ENCODE measurements at places on chromosomes 3 and 15. TPM values are rescaled to one million over a fixed set of nuclear protein-coding genes. Genes with fewer than 3 reads are reported as not detected.

SI gene
- total RNA-seq = under 0.01 TPM

GUCA1C gene
- total RNA-seq = not detected

ACAA1 gene
- total RNA-seq = 31.3 TPM

DNAJA4 gene
- total RNA-seq = 14.1 TPM

PRR23E gene
- not detected for total RNA-seq

ST3GAL6 gene
- 5.5 TPM for total RNA-seq

HSPBAP1 gene
- 9.4 TPM for total RNA-seq

FAM81A gene
- total RNA-seq = 1.1 TPM

SPRED1 gene
- 31.1 TPM for total RNA-seq

DNA sequence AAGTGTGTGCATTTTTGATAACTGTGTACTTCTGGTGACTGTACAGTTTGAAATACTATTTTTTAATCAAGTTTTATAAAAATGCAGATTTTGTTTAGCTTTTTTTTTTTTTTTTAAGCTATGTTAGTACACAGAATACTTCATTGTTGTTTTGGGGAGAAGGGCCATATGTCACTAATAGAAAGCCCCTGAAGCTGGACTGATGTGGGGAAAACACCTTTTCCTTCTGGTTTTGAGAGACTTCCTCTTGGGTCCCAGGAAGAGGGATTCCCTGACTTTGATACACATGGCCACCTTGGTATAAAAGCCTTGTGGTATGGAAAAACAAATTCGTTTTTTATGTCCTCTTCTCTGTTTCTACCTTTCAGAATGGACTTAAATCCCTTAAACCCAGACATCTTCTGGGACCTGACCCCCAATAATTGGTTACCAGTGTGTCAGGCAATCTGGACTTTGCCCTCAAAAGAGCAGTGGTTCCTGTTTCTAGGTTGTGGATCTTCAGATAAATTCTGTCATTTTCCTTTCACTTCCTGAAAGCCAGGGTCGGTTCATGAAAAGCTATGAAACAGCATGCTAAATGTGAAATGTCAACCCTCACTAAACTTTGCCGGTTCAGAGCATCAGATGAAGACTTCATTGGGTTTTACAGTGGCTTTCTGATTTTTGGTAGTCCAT is 31.1 kb upstream of the BLOC1S6 start:
- no peaks in the 10 kb centered on the region for H3K4me1 ChIP-seq
- H3K27ac ChIP-seq = no peak overlapping the region
- DNase-seq = no peak
- H3K36me3 ChIP-seq = no peaks in the 10 kb centered on the region
- H3K27me3 ChIP-seq = no peaks in the 10 kb centered on the region
- H3K4me3 ChIP-seq = no peak overlapping the region

- H3K27ac ChIP-seq = no peak overlapping the region
- H3K4me1 ChIP-seq = no peaks in the 10 kb centered on the region
- H3K36me3 ChIP-seq = no peaks in the 10 kb centered on the region
- H3K27me3 ChIP-seq = no peaks in the 10 kb centered on the region
These were observed 322.4 kb upstream of the CBLB start for GRCh38 chr3:106191211-106191610.

- no peaks in the 10 kb centered on the region for H3K36me3 ChIP-seq
- H3K4me3 ChIP-seq = no peak overlapping the region
- no peaks in the 10 kb centered on the region for H3K4me1 ChIP-seq
- no peak overlapping the region for H3K27ac ChIP-seq
- DNase-seq = peak; percentile 34
- H3K27me3 ChIP-seq = no peaks in the 10 kb centered on the region
These were observed 168.8 kb downstream of the CHDH start for GRCh38 chr3:53677413-53677812.

DNA sequence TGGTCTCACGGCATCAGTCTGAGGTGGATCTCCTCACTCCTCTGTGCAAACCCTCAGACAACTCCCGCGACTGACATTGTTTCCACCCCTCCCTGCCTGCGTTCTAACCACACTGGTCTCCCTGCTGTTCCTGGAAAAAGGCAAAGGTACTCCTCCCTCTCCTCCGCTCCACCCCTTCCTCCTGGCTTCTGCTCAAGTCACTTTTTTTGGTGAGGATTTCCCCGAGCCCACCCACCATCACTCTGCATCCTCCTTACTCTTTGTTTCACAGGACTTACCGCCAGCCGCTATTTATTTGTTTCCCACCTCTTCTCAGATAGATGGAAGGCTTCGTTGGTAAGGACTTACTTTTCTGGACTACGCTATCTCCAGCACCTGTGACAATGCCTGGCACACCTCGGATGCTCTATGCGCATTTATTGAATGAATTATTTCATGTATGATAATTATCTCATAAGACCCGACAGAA is 25.6 kb downstream of the PRR23E start:
- H3K4me1 ChIP-seq = no peaks in the 10 kb centered on the region
- no peaks in the 10 kb centered on the region for H3K27me3 ChIP-seq
- no peak for DNase-seq
- H3K36me3 ChIP-seq = no peaks in the 10 kb centered on the region
- no peak overlapping the region for H3K27ac ChIP-seq

- H3K27me3 ChIP-seq = no peaks in the 10 kb centered on the region
- no peak overlapping the region for H3K4me3 ChIP-seq
- no peaks in the 10 kb centered on the region for H3K4me1 ChIP-seq
These were observed 142.6 kb downstream of the PLCH1 start for GRCh38 chr3:155602307-155602706.

GRCh38 chr3:194675680-194676079 is 3.7 kb upstream of the LSG1 start:
- H3K36me3 ChIP-seq = no peaks in the 10 kb centered on the region
- H3K27me3 ChIP-seq = peaks cover 19% of the 10 kb centered on the region
- H3K27ac ChIP-seq = no peak overlapping the region

DNA sequence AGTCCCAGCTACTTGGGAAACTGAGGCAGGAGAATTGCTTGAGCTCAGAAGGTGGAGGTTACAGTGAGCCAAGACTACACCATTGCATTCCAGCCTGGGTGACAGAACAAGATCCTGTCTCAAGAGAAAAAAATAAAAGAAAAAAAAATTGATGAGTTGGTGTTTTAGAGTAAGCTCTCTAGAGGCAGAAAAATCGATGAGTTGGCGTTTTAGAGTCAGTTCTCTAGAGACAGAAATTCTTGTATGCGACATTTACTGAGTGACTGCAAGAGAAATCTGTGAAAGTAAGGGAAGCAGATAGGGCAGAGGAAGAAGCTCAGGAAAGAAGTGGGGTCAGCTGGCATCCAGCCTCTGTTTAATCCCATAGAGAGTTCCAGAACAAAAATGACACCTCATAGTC is 298.7 kb upstream of the ARRDC4 start:
- no peak overlapping the region for H3K4me3 ChIP-seq
- no peak overlapping the region for H3K27ac ChIP-seq
- no peaks in the 10 kb centered on the region for H3K4me1 ChIP-seq
- no peak for DNase-seq
- H3K36me3 ChIP-seq = no peaks in the 10 kb centered on the region

- peak overlapping the region; percentile 100 for H3K27ac ChIP-seq
- peaks cover 67% of the 10 kb centered on the region for H3K4me1 ChIP-seq
- H3K36me3 ChIP-seq = peaks cover 1% of the 10 kb centered on the region
- no peaks in the 10 kb centered on the region for H3K27me3 ChIP-seq
- no peak for DNase-seq
These were observed 2.6 kb downstream of the MORF4L1 start for GRCh38 chr15:78875107-78875914.

DNA sequence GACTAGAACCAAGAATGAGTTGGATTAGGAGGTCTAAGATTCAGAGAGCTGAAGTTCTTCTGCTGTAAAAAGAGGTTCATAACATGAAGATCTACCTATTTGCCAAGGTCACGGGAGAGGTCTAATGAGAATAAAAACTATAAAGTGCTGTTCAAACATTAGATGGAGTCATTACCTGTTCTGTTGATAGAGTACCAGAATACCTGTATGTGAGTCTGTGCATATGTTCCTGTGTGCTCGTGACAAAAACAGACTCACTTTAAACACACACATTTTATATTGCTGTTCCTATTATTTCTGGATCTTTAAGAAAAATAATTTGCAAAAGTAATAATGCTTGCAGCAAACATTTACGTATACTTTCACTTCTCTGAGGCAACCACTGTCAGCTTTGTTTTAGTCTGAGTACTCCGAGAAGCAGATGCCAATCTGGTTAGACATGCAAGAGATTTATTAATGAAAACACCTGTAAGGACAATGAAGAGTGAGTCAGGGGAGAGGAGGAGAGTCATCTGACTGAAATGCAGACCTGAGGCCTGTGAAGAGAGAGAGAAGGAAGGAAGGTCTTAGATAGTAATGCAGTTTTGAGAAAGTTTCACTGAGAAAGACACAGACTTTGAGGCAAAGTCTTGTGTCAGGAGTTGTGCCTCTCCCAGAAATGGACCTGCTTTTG is 221.2 kb downstream of the SQOR start:
- no peak for DNase-seq
- no peak overlapping the region for H3K4me3 ChIP-seq

DNA sequence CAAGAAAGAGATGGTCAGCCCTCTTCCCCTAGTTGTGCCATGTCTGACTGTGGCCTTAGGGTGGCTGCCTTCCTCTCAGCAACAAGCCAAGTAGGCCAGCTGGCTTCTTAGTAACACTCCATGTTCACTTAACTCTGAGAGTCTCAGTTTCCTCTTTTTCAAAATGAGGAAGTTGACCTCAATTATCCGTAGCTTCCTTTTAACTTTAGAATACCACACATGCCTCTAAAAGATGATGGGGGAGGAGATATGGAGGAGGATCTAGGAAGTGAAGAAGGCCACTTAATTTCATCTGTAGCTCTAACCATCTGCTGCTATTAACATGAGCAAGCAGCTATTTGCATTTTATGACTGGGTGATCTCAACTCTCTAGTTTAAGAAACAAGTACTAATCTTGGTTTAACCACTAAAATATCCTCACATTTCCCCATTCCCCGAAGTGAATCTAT is 32.9 kb downstream of the CD200R1L start:
- no peak overlapping the region for H3K4me3 ChIP-seq
- no peaks in the 10 kb centered on the region for H3K27me3 ChIP-seq
- H3K27ac ChIP-seq = peak overlapping the region; percentile 2
- no peak for DNase-seq
- peaks cover 39% of the 10 kb centered on the region for H3K4me1 ChIP-seq

DNA sequence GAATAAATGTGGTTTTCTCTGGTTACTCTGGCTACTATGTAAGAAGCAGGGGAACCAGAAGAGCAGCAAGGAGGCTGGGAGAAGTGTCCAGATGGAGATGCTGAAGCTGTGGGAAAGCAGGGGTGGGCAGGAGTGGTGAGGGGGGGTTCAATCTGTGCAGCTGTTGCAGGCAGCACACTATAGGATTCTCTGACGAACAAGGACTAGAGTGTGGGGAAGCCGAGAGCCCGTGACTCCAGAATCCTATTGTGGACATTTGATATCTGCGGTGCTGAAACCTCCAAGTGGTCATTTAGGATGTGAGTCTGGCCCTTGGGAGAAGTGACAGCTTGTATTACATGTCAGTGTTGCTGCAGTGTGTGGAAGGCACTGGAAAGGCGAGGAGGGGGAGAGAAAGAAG is 60.5 kb downstream of the GABRB3 start:
- H3K27ac ChIP-seq = no peak overlapping the region
- H3K4me1 ChIP-seq = no peaks in the 10 kb centered on the region
- no peaks in the 10 kb centered on the region for H3K36me3 ChIP-seq
- H3K4me3 ChIP-seq = no peak overlapping the region
- H3K27me3 ChIP-seq = no peaks in the 10 kb centered on the region

DNA sequence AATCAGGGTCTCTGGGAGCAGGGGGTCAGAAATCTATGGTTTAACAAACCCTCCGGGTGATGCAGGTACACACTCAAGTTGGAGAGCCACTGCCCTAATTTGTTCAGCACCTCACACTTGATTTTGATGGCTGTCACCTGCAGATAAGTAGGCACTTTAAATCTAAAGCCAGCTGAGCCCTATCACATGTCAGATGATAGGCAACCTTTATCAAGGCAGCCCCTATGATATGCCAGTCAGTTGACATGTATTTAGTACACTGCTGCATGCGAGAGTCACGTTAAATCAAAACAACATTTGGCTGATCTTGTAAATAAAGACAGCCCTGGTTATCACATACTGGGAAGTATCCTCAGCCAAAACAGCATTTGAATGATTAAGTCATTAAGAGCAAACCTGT is 104.4 kb upstream of the MCTP2 start:
- no peaks in the 10 kb centered on the region for H3K4me1 ChIP-seq
- DNase-seq = no peak
- no peaks in the 10 kb centered on the region for H3K36me3 ChIP-seq
- no peak overlapping the region for H3K4me3 ChIP-seq
- H3K27ac ChIP-seq = no peak overlapping the region

DNA sequence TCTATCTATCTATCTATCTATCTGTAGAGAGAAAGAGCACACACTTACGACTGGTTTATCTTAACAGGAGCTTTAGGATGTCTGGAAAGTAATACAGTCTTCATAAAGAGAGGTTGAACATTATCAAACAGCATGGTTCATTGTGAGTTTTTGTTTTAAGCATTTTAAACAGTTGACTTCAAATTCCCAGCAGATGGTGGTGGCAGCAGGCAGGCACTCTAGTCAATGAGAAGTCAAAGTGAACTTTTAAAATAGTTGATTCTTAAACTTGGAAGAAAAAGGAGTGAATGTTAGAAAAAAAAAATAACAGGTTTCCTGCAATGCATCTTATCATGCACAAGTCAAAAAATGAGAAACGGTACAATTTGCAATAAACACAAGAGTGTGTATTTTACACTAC is 432.7 kb downstream of the IL5RA start:
- no peak for DNase-seq
- no peak overlapping the region for H3K27ac ChIP-seq
- H3K36me3 ChIP-seq = no peaks in the 10 kb centered on the region
- no peaks in the 10 kb centered on the region for H3K27me3 ChIP-seq
- H3K4me3 ChIP-seq = no peak overlapping the region

DNA sequence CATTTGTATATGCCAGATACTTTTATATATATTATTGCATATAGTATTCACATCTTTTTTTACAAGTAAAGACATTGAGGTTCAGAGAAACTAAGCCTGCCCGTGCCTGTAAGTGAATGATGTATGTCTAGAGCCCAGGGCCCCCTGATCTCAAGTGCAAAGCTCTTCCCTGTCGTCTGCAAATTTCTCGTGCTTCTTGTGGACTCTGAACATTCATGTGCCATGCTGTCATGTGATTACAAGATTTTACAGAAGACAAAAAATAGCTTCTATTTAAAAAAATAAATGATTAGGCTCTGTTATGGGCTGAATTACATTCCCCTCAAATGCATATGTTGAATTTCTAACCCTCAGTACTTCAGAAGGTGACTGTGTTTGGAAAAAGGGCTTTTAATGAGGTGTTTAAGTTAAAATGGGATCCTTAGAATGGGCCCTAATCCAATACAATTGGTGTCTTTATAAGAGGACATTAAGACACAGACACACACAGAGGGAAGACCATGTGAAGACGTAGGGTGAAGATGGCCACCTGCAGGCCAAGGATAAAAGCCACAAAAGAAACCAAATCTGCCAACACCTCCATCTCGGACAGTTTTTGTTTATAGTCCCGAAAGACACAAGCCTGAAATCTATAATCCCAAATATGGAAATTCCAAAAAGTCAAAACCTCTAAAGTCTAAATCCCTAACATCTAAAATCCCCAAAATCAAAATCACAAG is 3.9 kb upstream of the MASP1 start:
- DNase-seq = peak; percentile 37
- no peak overlapping the region for H3K4me3 ChIP-seq
- H3K27me3 ChIP-seq = no peaks in the 10 kb centered on the region
- H3K4me1 ChIP-seq = peaks cover 10% of the 10 kb centered on the region
- H3K27ac ChIP-seq = no peak overlapping the region
- H3K36me3 ChIP-seq = no peaks in the 10 kb centered on the region

- no peak overlapping the region for H3K4me3 ChIP-seq
- DNase-seq = no peak
- no peaks in the 10 kb centered on the region for H3K36me3 ChIP-seq
- H3K27ac ChIP-seq = no peak overlapping the region
- no peaks in the 10 kb centered on the region for H3K4me1 ChIP-seq
These were observed 14.8 kb downstream of the ARNT2 start for GRCh38 chr15:80418892-80419537.
